ENCODE measurements at places on chromosomes 3 and 15.

- DNase-seq, result no peak
Observed at GRCh38 chr3:71083726-71084131, 499.8 kb downstream of the FOXP1 start.

DNA sequence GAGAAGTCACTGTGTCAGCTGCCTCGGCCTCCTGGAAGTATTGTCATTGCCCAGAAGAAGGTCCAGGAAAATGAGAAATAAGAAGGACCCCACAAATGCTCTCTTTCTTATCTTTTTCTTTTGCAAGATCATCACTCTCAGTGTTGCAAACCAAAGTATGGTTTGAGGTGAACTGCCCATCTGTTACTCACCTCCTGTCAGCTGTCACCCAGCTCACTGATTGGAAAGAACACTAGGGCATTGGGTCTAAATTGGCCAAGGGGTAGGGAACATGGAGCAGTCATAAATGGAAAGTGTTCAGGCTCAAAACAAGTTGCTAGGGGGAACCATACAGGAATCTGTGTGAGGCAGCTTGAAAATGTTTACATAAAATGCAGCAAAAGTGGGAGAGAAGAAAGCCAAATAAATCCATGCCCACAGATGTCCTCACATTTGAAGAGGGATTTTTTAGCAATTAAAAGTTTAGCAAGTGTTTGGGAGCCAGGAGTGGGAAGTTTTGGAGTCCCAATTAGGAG, 431.2 kb upstream of the THBS1 start:
- DNase-seq, result no peak

DNA sequence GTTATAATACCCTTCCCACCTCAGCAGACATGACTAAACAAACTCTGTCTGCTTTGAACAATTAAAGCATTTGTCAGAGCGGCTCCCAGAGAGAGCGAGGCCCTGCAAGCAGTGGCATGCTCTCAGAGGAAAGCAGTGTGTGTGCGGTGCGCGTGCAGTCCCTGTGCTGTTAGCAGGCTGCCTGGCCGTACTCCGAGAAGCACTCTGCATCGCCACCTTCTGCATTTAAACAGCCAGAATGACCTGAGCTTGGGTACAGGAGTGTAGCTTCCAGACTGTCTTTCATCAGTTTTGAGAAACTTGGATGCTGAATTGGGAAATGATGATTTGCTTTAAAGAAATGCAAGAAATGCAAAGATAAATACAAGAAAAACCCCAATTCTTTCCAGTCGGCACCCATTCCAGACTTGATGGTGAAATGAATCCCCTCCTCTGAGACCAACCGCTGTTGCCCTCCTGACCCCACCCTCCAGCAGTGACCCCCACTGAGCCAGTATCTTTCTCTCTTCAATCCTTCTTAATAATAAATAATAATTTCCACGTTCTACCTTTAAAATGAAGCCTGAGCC, 113.5 kb downstream of the VGLL4 start:
- no peak for DNase-seq

- DNase-seq, result no peak
Observed at GRCh38 chr3:185442031-185442430, 56.8 kb downstream of the TMEM41A start.

DNA sequence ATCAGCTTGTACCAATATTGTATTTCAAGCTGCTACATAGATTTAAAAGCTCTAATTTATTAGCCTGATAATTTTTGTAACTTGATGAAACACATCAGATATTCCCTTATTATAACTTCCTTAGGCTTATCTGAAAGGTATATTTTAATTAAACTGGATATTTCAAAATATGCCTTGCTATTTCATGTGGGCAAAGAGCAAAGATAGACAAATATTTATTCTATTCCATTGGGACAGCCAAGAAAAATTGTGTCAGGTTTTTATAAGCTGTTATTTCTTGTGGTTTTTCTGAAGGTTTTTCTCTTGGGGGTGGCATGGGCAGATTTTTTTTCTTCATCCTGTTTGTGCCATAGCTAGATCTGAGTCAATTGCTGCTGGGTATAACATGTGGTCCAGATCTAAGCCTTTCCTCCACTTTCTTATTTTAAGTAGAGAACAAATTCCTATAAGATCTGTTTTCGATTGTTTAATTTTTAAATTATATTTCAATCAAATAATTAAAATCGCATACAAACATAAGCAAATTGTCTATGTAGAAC, 249.5 kb downstream of the NAALADL2 start:
- no peak for DNase-seq

DNA sequence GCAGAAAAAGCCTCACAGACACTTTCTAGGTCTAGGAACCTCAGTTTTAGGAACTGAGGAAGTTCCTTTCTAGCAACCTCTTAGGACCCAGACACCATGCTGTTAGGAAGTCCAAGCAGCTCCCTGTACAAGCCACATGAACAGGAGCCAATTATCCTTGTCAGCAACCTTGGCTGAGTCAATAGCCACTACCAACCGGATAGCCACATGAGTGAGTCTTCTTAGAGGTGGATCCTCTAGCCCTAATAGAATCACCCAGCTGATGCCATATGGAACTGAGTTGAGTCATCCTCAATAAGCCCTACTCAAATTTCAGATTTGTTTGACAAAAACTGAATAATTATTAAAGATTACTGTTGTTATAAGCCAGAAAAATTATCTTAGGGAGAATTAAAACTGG, 256.2 kb downstream of the NLGN1 start:
- DNase-seq, result no peak

DNA sequence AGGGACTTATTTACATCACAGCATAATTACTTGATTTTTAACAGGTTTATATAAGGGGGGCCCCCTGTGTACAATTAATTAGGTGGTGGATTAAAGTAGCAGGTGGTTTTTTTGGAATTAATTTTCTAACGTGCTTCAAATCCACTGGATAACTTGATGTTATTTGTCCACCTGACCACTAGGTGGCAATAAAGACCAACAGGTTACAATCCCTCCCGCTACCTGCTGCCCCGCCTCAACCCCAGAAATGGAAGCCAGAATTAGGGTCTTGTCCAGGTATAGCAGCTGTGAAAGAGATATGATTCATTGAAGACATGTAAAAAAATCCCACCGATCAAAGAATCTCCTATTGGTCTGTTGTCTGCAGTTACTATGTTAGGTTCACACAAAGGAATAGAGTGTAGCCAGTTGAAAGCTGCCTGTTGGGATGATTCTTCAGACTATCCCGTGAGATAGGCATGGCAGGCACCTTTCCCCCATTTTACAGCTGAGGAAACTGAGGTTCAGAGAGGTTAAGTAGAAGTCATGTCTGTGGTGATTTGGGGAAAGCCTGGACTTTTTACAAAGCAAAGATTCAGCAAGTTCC, 44.0 kb downstream of the MFSD1 start:
- no peak for DNase-seq

GRCh38 chr15:37973856-37974255, 39.4 kb downstream of the TMCO5A start:
- DNase-seq, result no peak

DNA sequence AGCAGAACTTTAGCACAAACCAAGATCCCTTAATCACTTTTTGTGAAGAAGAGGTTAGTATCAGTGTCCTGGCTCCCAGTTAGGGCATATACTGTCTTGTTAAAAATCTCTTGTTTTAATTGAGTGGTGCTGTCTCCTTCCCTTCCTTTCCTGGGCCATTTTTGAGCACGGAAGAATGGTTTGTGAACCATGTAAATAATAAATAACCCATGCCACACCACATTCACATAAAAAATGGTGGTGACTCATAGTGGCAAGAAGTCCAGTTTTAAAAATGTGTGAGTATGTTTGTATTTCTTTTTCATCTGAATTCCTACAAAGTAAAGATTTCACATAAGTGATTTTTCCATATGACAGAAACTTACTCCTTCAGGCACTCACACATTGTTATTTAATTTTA, 59.1 kb upstream of the SPRED1 start:
- DNase-seq, result no peak
